Stimulated activated CD4-positive, alpha-beta T cell treated with anti-CD3 and anti-CD28 coated beads, Interleukin-12 subunit alpha, Interleukin-12 subunit beta, amount 100 ng/mL, for 24 hours (primary cell): ENCODE measurements at places on chromosomes 3 and 15.
A peak's percentile ranks its signal among the peaks of the same experiment; 100 is the strongest.

- DNase-seq: no peak
Observed at GRCh38 chr3:58962816-58963215, 87.0 kb downstream of the CFAP20DC start.

DNA sequence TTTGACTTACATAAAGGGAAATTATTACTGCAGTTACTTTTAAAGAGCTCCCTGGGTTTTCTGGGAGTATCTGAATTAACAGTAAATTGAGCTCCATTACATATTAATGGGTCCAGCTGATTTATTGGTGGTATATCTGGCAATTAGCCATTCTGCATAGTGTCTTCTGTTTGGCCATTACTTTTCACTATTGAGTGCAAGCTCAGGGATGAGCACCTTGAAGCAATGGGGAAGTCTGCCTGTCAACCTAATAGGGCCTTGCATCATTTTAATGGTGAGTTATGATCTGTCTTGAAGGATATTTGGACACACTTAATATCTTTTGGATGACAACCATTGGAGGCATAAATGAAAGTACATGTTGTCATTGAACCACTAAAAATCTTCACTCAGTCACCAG, 73.8 kb downstream of the MFSD1 start:
- no peak for DNase-seq

GRCh38 chr3:42830437-42831320, 21.4 kb downstream of the ACKR2 start:
- DNase-seq: no peak

- DNase-seq: no peak
Observed at GRCh38 chr3:138049157-138049919, 39.4 kb downstream of the CLDN18 start.

- DNase-seq: no peak
Observed at GRCh38 chr15:70329179-70329578, 231.5 kb upstream of the TLE3 start.

DNA sequence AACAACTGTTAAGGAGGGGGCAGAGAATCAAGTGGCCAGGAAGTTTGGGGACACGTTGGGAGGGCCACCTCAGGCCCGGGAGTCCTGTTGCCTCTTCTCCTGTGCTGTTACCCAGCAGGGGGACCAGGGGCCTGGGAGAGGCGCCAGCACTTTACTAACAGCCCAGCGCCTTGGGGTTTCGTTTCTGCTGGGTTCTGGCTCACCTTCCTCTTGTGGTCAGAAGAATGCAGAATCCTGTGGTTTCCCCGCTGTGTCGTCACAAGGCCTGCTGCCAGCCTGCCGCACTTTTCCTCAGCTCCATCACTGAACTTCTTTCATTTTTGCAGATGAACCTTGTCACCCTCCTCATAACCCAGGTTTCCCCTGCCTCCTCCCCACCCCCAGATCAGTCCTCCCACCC, 67.7 kb downstream of the SLC30A4 start:
- peak; percentile 67 for DNase-seq

DNA sequence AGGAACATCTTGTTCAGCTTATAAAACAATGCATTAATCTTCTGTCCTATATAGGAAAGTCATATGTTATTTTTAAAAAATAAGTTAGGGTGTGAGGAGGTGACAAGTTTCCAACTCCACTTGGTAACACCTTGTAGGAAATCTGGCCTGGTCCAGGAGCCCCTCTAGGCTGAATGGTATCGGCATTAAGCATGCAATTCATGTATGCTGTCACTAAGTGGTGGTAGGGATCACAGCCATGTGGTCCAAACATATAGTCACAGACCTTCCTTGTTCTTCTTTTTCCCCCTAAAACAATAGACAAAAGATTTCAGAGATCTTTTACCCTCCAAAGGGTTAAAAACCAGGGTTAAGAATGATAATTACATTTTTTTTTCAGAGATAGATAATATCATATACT, 4.2 kb upstream of the APBA2 start:
- no peak for DNase-seq

DNA sequence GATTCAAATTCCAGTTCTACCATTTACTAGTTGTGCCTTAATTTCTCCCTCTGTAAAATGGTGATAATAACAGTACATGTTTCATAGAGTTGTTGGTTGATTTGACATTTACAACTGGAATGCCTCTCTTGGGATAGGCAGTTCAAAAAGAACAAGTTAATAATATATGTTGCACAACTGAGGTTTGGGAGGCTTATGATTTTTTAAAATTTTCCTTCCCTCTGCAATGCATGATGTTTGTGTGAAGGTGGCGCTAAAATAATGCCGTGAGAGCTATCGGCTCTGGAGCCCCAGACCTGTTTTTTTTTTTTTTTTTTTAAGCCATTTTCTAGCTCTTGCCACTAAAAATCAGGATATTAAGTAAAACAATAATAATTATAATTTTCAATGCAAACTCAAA, 18.6 kb downstream of the DNAJB11 start:
- no peak for DNase-seq

DNA sequence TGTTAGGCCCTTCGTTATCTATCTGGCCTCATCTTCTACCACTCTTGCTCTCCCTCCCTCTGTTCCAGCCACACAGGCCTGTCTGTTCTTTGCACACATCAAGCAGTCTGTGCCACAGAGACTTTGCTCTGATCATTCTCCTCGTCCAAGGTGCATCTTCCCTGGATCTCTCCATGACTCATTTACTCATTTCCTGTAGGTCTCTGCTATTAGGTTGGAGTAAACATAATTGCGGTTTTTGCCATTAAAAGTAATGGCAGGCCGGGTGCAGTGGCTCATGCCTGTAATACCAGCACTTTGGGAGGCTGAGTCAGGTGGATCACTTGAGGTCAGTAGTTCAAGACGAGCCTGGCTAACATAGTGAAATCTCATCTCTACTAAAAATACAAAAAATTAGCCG, 9.5 kb upstream of the C3orf49 start:
- DNase-seq: no peak

- DNase-seq: peak; percentile 13
Observed at GRCh38 chr3:53161820-53162671, 1.0 kb downstream of the PRKCD start.
